ENCODE measurements at places on chromosomes 1 and 21.

DNA sequence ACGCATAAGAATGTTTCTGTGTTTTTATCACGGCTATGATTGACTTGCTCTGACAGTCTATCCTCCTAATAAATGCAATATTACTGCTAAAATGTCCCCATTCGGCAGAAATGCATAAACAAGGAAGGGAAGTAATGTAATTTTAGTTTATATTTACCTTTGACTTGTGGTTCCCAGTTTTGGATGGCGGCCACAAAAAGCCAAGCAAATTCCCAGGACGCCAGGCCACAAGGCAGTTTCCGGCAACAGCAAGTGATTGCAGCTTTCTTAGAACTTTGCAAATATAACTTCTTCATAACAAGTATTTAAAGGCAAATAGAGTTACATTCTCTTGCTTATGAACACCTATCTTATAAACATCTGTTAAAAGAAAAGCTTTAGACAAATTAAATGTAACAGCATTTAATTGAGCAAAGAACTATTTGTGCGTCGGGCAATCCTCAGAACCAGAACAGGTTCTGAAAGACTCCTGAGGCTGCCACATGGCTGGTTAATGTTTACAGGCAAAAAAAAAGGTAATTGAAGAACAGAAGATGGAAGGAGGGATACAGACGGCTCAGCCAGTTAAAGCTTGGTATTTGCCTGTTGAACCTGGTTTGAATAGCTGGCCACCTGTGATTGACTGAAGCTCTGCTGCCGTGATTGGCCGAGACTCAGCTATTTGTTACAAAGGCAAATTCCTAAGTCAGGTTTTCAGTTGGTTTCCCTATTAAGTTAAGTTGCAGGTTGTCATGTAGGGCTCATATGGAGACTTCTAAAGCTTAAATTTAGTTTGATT is 80.8 kb downstream of the C21orf91 start:
- no peak for DNase-seq

GRCh38 chr1:18937539-18937938 is 18.9 kb downstream of the IFFO2 start:
- DNase-seq: no peak

- no peak for DNase-seq
Observed at GRCh38 chr1:44292651-44293050, 62.4 kb downstream of the ERI3 start.

- no peak for DNase-seq
Observed at GRCh38 chr1:24795236-24795635, 50.0 kb downstream of the CLIC4 start.

DNA sequence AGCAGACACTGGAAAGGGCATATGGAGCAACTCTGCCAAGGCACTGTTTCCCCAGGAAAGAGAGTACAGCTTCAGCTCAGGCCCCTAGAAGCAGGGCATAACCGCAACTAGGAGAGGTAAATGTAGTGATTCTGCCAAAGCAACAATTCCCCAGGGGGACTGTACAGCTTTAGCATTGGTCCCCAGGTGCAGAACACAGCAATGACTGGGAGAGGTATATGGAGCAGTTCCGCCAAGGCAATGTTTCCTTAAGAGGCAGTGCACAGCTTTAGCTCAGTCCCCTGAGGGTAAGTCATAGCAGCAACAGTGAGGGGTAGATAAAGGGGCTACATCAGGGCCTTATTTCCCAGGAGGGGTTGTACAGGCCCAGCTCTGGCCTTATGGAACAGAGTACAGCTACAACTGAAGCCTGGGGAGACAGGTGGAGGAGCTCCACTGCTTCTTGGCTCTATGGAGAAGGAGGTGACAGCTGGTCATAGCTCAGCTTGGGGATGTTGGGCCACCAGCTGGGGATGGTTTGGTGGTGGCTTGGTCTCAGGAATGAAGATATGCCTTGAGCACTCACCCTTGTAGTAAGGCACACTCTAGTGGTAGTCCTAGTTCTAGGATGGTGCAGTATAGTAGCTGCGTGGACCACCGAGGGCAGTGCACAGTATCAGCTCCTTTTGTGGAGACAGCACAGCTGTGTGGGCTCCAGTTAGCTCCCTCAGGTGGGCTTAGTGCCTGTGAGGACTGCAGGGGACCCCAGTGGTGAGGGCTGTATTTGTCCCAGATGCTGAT is 582.7 kb downstream of the PTPRC start:
- DNase-seq: no peak
